Motor neuron (in vitro differentiated cells): ENCODE measurements at places on chromosomes 2 and 18.

GRCh38 chr2:240449764-240450531, 14.5 kb downstream of the GPC1 start:
- peak; percentile 7 for ATAC-seq

GRCh38 chr18:74836296-74837139, 238.8 kb downstream of the ZNF407 start:
- ATAC-seq: peak; percentile 41

- ATAC-seq: no peak
These were observed 134.7 kb upstream of the CCDC150 start for GRCh38 chr2:196504788-196505187.

DNA sequence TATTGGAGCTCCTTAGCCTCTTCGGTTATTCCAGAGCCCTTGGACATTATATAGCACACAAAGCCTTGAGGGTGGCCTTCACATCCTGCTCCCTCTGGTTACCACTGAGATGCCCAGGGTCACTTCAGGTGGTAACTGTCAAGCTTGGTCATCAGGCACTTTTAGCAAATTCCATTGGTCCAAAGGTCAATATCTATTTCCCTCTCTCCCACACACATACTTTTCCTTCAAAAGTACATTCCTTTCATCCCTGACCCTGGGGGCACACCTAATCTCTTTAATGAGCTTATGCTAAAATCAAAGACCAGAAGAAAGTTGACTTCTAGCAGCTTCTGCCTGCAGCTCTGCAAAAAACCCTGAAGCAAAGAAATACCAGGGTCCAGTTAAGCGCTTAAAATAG, 172.0 kb upstream of the NRP2 start:
- no peak for ATAC-seq

GRCh38 chr2:108396845-108397244, 19.1 kb downstream of the SULT1C4 start:
- ATAC-seq: no peak

DNA sequence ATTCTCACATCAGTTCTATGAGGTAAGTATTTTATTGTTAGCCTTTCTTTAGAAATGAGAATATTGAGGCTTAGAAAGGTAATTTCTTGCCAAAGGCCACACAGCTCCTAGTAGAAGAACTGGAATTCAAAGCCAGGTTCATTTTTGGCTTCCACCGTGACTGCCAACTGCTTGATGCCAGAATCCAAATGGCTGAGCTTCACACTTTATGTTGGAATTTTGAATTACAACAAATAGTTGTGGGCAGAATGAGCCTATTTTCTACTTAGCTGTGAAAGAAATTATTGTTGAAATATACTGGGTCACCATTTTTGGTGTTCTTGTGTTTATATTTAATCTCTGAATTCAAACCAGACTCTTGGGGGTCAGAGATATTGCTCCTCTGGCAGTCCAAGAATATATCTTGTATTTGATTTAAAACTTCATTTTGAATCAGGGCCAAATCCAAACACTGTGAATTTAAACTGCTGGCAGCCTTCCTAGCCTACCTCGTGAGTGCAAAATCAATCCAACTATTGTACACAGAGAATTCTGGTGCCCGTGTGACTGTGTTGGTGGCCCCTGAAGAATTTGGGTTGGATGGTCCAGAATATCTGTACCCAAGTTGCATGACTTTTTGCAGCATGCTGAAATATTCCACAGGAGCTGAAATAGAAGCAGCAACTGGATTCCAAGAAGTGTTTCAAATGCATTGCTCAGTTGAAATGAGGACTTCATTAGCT, 35.6 kb upstream of the LPIN1 start:
- ATAC-seq: no peak

- no peak for ATAC-seq
These were observed 995.6 kb upstream of the FANCL start for GRCh38 chr2:59236723-59237122.

DNA sequence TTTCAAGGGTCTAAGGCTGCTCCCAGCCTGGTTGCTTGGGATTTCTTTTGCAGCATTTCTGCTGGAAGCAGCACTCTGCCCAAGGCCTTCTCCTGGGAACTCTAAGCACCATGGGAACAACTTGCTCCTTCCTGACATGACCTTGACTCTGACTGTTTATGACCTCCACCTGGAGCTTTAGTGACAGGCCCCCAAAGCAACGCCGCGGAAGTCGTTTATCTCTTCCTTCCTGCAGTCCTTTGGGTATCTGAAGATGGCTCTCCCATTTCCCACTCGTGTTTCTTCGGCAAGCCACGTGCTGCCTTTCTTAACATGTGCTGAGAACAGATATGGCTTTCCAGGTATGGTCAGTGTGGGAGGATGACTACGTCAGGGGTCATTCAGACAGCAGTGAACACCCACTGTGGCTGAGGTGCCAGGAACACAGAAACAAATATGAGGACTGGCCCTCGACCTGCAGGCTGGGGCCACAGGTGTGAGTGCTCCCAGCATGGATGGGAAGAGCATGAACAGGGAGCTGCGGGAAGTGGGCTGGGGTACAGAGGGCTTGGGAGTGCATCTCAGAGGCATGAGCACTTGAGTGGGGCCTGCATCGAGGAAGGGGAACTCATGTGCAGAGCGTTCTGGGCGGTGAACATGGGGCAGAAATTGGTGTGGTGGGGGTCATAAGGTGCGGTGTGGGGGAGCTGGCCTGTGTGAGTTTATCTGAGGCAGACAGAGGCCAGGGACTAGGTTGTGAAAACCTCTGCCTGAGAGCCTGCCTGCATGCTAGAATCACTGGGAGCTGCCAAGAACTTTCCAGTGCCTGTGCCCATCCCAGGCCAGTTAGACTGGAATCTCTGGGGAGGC, 140.5 kb downstream of the TSN start:
- no peak for ATAC-seq

DNA sequence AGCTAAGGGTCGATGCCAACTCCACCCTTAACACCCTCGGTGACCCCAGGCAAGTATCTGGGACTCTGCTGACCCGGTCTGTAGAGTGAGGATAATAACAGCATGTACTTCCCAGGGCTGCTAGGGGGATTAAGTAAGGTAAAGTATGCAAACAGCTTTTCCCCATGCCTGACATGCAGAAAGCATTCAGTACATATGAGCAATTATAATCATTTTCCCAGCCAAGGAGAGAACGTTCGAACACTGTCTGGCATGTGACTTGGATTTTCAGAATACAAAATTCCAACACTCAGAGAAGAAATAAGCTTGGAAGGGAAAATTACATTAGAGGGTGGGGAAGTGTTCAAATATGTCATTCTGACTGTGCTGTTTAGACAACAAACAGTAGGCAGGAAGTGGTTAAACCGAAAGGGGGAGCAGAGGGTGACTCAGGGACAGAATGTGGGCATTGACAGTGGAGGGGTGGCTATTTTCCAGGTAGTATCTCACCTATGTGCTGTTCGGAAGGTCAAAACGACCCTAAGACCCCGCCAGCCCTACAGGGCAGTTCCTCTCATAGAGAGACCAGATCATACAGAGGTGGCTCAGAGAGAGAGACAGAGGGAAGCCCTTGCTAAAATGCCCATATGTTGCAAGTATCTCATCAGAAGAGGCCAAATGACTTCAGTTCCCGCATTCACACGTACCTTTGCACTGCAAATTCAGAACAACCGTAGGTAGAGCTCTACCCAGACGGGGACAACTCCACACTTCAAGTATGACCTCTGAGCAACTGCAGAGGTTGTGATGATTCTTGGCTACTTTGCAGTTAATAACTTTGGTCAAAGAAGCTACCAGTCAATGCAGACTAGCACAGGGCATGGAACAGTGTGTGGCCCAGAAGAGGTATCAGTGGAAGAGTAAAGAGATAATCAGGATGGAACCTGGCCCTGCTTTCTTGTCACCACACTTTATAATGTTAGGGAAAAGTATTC, 14.8 kb downstream of the ASPRV1 start:
- ATAC-seq: peak; percentile 68

GRCh38 chr2:230774348-230774951, 61.8 kb downstream of the CAB39 start:
- no peak for ATAC-seq

GRCh38 chr2:212537726-212538304, 787 bp downstream of the ERBB4 start:
- ATAC-seq: peak; percentile 56

DNA sequence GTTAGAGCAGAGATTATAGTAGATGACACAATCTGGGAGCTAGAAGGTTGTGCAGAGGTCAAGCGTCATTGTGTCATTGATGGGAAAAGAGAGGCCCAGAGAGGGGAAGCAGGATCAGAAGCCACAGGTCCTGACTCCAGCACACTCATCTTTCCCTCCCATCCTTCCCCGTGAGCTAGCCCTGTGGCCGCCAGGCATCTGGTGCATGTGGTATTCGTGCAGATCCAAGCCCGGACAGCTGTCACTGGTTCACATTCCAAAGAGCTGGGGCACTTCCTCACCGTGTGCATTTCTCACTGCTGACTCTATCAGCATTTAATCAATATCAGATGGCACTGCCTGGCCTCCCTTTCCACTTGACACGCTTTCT, 94.1 kb upstream of the THOC1 start:
- peak; percentile 88 for ATAC-seq

- no peak for ATAC-seq
These were observed 240.0 kb upstream of the NT5C1B start for GRCh38 chr2:18829251-18829902.

- no peak for ATAC-seq
These were observed 274.9 kb upstream of the GALNT5 start for GRCh38 chr2:156982615-156983014.

GRCh38 chr2:46320141-46320567, 22.9 kb downstream of the EPAS1 start:
- ATAC-seq: peak; percentile 94

DNA sequence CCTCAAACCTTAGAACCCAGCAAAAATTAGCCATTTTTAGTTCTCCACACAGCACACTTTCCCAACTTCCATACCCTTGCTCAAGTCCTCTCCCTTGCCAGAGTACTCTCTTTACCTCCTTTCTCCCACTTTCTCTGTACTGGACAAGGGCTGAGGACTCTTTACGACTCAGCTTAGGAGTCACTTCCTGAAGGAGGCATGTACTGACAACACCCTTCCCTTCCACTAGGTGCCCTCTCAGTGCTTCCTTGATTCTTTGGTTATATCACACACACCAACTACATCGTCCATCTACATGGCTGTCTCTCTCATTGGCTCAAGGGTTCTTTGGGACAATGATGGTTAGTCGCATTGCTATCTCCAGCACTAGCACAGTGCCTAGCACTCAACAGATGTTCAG, 5.2 kb upstream of the C18orf63 start:
- no peak for ATAC-seq

DNA sequence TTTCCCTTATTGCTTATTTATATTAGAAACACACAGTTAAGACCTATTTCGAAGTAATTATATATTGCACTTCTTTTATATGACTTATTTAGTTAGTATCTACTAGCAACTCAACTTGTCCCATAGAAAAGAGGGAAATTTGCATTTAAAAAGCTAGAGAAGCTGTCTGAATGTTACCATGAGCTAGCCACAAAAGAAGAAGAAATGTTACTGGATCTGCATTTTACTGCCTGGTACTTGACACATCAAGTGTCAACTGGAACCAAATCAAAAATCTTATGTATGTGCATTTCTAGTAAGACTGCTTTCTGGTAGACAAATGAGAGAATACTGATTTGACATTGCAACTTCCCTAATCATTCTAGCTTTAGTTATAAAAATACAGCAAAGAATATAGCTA, 424.6 kb upstream of the VRK2 start:
- peak; percentile 78 for ATAC-seq

GRCh38 chr18:7221424-7222155, 9.3 kb upstream of the LRRC30 start:
- ATAC-seq: peak; percentile 100

- peak; percentile 57 for ATAC-seq
These were observed 429.2 kb downstream of the TNS1 start for GRCh38 chr2:217573571-217573970.

DNA sequence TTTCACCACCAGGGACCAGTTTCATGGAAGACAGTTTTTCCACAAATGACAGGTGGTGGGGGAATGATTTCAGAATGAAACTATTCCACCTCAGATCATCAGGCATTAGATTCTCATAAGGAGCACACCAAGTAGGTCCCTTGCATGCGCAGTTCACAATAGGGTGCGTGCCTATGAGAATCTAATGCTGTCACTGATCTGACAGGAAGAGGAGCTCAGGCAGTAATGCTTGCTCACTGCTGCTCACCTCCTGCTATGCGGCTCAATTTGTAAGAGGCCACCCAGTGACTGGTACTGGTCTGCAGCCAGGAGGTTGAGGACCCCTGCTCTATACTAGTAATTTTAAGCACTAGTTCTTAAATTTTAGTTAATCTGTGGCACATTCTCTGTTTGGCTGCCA, 107.8 kb downstream of the IKZF2 start:
- no peak for ATAC-seq
